Mesenteric fat pad (tissue), 1 donor: ENCODE measurements at places on chromosomes 3 and 15.

GRCh38 chr15:43316016-43316970 is 14.1 kb downstream of the LCMT2 start:
- no peak for DNase-seq

GRCh38 chr3:58116985-58117384 is 93.8 kb downstream of the DNASE1L3 start:
- DNase-seq: no peak

- DNase-seq: no peak
Observed at GRCh38 chr15:36645106-36645505, 65.7 kb downstream of the CDIN1 start.

- no peak for DNase-seq
Observed at GRCh38 chr3:82082796-82083195, 321.4 kb upstream of the GBE1 start.

GRCh38 chr15:73915082-73915481 is 11.2 kb upstream of the LOXL1 start:
- no peak for DNase-seq

DNA sequence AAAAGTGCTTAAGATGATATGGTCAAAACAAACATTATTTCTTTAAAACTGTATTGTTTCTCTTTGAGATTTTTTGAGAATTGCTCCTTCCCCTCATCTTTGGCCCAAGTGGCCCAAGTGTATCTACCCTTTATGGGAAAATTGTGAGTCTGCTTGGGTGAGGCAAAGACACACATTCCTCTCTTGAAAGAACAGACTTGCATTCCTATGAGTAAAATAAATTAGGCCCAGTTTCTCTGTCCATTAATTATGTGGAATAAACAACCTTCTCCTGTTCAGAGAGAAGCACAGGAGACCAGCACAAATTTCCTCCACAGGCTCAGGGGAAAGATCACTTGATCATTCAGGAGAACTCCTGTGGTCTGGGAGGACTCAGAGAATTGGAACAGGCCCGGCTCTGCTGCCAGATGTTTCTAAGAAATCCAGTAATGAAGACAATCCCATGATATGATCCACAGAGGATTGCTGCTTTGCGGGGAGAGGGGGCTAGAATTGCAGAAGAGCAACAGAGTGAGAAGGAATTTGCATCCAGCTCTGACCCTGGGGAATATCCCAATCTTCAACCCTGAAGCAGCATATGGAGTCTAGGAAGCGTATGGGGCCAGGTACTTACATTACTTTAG is 53.8 kb upstream of the BOC start:
- DNase-seq: no peak

DNA sequence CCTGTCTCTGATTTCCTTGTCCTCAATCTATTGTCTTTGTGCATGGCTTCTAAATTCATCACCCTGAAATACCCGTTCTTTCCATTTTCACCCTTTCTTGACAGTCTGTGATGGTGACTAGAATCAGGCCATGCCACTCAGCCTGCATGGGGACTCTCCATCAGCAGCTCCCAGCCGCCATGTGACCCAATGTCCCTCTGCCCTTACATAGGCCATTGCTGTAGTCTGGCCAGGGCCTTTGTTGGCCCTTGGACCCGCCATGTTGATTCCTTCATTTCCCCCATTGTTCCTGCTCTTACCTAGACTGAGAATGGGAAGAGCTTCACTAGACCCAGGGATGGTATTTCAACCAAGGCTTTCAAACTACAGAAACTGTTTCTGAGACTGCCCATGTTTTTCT is 45.8 kb downstream of the SPSB4 start:
- DNase-seq: peak; percentile 57

- no peak for DNase-seq
Observed at GRCh38 chr15:25408929-25409328, 29.9 kb downstream of the UBE3A start.
